ENCODE measurements at places on chromosomes 12 and 14.

DNA sequence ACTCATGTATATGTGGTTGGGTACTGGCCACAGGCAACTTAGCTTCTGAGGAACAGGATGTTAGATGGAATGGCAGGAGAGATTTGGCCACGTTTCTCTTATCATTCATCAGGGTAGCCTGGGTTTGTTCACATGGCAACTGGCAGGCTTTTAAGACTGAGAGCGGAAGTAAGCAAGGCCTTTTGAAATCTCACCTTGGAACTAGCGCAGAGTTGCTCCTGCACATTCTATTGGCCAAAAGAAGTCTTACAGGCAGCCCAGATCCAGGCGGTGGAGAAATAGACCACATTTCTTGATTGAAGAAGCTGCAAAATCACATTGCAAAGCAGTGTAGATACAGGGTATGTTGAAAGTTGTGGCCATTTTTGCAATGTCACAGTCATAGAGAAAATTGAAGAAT lies 3.7 kb downstream of the CLEC4A start:
- no peak for DNase-seq

DNA sequence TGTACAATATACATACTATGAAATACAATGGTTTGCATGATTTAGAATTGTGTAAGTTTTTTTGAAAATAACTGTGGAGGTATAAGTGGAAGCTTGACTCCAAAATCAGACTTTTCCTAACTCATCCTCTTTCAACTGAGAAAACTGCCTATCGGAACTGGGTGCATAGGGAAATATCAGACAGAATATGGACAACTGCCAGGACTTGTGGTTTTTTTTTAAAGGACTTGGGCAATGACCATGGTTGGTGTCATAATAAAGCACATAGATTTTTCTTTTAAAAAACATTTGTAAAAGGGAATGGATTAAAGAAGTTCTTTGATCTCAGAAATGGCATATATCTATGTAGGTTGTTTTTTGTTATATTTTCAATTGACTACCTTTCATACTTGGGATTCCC lies 53.3 kb upstream of the LRRK2 start:
- no peak for DNase-seq

DNA sequence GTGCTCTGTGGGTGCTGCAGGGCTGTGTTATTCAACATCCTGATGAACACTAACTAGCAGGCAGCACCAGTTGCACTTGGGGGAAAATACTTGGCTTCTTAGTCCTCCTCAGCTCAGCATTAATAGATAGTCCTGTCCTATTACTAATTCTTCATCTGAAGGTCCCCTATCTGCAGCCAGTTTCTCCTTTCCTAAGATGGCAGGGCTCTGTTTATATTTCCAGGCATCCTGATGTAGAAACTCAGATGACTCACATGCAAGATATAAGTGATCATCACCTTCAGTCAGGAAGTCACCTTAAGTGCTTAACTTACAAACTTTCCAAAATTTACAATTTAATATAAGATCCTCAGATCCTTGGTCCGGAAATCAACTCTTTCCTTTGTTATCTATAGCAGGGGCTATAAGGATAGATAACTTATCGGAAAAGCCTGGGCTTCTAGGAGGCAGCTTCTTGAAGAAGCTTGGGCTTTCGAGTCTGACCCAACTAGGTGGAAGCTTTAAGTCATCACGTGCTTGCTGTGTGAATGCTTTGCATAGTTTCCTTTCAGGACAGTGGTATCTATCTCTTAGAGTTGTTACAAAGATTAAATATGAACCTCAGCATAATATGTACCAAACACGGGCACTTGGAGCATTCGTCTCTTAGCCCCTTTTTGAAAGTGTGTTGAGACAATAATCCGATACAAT lies 181.0 kb upstream of the GRIP1 start:
- DNase-seq: no peak

DNA sequence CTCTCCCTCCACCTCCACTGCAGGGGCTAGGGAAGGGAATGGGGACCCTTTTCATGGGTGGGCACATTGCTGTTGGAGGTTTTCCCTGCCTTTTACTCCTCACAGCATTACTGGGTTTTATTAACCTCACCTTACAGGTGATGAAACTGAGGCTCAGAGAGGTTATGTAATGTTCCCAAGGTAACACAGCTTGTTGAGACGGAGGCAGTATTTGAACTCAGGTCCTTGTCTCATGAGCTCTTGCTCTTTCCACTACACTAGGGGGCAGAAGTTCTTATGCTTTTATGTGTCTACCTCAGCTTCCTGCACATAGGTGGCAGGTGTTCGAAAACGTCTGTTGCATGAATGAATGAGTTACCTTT lies 11.7 kb downstream of the CISTR start:
- no peak for DNase-seq

GRCh38 chr12:58416236-58416635 lies 474.9 kb downstream of the ATP23 start:
- no peak for DNase-seq

GRCh38 chr12:5581019-5581418 lies 149.1 kb downstream of the NTF3 start:
- DNase-seq: no peak

Measured in T-helper 2 cell (primary cell).